ENCODE measurements at places on chromosomes 1 and 21.

- no peak for DNase-seq
Observed at GRCh38 chr1:228084325-228084724, 1.8 kb downstream of the ARF1 start.

DNA sequence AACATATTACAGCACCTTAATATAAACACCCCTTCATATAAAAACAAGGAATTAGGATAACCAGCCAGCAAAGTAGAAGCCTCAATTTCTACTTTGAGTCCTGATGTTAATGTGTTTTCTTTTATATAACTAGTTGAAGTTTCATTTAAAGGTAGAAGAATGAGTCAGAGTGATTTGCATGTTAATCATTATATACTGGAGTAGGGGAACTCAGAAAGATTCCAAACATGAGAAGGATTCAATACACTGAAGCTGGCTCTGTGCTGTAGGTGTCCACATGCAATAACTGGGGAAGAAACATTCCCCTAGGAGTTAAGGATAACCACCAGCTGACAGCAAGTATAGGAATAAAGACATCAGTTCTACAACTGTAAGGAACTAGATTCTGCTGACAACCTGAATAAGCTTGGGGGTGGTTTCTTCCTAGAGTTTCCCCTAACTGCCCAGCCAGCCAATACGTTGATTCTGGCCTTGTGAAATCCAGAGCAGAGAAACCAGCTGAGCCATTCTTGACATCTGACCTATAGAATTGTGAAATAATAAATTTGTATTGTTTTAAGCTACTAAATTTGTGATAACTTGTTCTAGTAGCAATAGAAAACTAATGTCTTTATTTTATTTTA lies 33.4 kb upstream of the RNPC3 start:
- no peak for DNase-seq

- no peak for DNase-seq
Observed at GRCh38 chr1:117051224-117052064, 8.7 kb upstream of the TTF2 start.

- no peak for DNase-seq
Observed at GRCh38 chr1:155000411-155000725, 2.2 kb upstream of the ZBTB7B start.

- no peak for DNase-seq
Observed at GRCh38 chr1:150444232-150444631, 43.0 kb upstream of the TARS2 start.

GRCh38 chr1:150210706-150211105 lies 25.2 kb downstream of the ANP32E start:
- no peak for DNase-seq

- no peak for DNase-seq
Observed at GRCh38 chr1:17075470-17076255, 21.8 kb upstream of the SDHB start.

DNA sequence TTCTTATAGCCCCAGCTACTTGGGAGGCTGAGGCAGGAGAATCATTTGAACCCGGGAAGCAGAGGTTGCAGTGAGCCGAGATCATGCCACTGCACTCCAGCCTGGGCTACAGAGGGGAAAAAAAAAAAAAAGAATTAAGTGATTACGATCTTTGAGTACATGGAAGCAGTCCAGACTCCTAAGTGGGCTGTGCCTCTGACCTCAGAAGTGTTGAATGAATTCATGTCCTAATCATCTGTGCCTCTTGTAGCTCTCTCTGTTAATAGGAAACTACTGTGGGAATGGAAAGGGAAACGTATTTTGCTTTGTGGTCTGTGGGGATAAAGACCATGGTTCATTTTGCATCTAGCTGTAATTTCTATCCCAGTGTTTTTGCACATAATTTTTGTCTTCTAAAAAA lies 8.4 kb upstream of the IVNS1ABP start:
- no peak for DNase-seq

GRCh38 chr21:20187028-20187427 lies 811.2 kb upstream of the NCAM2 start:
- no peak for DNase-seq

DNA sequence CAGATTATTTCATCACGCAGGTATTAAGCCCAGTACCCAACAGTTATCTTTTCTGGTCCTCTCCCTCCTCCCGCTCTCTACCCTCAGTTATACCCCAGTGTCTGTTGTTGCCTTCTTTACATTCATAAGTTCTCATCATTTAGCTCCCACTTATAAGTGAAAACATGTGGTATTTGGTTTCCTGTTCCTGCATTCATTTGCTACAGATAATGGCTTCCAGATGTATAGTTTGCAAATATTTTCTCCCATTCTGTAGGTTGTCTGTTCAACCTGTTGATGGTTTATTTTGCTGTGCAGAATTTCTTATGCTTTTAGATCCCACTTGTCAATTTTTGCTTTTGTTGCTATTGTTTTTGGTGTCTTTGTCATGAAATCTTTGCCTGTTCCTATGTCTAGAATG lies 21.1 kb upstream of the KCNH1 start:
- DNase-seq = no peak

DNA sequence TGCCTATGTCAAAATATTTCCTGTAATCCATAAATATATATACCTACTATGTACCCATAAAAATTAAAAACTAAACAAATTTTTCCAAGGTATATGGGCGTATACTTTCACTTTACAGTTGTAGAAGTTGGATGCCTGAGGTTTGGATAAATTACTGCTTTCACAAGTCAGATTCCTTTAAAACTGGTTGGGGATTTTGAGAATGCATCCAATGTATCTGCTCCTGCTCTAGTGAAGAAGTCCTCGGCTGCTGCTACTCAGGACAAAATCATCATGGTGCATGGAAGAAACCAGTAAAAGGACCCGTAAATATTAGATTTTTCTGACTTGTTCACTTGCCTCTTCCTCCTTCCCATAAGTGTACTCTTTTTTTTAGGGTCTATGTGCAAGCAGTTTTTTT lies 841.1 kb downstream of the USP25 start:
- DNase-seq = no peak

DNA sequence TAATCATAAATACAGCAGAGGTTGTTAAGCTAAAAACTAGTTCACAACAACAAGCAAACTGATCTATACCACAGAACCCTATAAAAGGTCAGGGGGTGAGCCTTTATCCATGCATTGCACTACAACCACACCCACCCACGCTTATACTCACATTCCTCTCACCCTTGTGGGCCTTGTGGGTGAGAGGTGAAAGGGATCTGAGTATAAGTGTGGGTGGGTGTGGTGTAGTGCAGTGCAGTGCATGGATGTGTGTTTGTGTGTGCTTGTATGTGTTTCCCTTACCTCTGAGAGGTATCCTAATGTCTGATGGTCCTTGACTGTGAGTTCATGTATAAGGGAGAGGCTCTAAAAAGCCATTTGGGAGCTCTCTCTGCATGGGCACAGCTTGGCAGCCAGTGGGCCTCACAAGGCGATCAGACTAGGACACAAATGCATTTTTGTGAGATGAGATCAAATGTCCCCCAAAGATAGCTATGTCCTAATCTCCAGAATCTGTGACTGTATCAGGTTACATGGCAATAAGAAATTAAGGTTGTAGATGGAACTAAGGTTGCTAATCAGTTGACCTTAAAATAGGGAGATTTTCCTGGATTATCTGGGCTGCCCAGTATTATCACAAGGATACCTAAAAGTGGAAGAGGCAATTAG lies 95.5 kb upstream of the DPT start:
- no peak for DNase-seq
